Right renal pelvis (tissue), 4 donors: ENCODE measurements at places on chromosomes 2 and 18. TPM values are rescaled to one million over a fixed set of nuclear protein-coding genes. Genes with fewer than 3 reads are reported as not detected.

HOXD1 gene
- polyA plus RNA-seq: 13.2 TPM

DNA sequence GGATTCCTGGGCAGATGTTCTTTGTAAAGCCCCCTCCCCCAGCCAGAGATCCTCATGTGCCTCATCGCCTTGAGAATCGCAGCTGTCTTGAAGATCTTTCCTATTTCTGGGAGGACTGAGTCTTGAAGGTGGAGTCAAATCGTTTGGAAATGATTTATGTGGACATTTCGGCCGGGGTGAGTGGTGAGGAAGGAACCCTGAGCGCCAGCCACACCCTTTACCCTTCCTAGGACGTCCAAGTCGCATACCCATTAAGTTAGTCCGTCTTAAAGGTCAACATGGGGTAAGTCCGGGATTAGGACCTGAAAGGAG is 84.9 kb upstream of the ZCCHC2 start:
- DNase-seq: no peak

FAM228A gene
- polyA plus RNA-seq: 0.62 TPM

GRCh38 chr18:71405169-71405809 is 1116.4 kb downstream of the SOCS6 start:
- no peak for DNase-seq

- DNase-seq: no peak
Measured at GRCh38 chr2:62443886-62444285, 62.1 kb downstream of the TMEM17 start.

NRP2 gene
- polyA plus RNA-seq: 75.8 TPM

POTEJ gene
- polyA plus RNA-seq: 0.08 TPM

DNA sequence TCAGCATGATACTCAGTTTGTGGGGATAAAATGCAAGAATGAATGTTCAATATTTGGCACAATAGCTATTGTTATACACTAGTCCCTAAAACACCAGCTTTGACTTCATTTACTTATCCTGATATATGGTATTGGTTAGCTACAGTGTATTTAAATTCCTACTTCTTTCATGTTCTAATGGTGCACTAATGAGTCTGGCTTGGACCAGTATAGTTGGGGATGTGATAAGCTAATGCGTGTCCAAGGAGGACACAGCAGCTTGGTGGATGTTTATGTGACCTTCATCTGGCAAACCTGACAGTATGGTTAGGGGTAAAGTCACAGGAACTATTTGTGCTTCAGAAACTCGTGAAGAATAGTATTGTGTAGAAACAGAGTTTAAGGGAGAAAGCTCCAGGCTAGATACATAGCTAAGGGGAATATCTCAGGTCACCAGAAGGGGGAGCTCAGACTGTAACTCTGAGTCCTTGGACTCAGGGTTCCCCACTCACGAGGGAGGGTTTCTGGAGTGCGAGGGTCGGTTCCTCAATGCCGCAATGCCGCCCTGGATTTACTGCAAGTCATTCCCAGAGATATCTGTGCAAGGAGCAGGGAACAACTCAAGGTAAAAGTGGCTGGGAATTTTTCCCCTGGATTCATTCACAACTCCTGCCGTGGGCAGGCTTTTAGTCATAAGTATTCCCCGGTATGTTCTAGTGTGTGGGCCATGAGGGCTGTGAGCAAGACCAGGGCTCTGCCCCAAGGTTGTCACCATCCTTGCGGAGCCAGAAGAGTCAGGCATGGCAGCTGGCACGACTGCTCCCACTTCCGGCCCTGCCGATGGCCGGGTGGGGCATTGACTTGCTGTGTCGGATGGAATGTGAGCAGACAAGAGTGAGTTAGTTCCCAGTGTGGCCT is 14.5 kb downstream of the IL1R2 start:
- no peak for DNase-seq

INHA gene
- 1.6 TPM for polyA plus RNA-seq

DNA sequence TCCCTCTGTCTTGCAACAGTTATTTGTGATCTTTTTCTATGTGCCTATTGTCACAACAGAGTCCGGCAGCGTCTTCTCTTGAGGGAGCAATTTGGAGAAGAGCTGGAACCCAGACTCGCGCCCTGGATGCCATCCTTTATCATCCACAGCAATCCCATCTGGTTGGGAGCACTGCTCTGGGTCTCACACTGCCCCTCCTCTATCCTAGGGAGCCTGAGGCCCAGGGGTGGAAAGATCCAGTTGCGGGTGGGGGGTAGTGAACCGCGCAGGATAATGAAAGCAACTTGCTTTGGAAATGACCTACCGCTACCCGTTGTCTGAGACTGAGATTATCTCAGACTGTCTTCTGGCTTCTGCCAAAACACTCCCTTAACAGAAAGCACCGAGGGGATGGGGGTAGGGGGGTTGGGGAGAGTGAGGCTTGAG is 713 bp downstream of the WBP1 start:
- DNase-seq: no peak

CYBRD1 gene
- 47.2 TPM for polyA plus RNA-seq

- DNase-seq: no peak
Measured at GRCh38 chr2:28172114-28172898, 220.4 kb upstream of the FOSL2 start.

IL36B gene
- polyA plus RNA-seq: not detected

- no peak for DNase-seq
Measured at GRCh38 chr2:218023636-218024035, 20.8 kb upstream of the TNS1 start.

GRCh38 chr18:74499633-74500032 is 3.5 kb downstream of the CNDP2 start:
- DNase-seq: no peak

- no peak for DNase-seq
Measured at GRCh38 chr2:144211826-144212225, 308.1 kb downstream of the ZEB2 start.

- no peak for DNase-seq
Measured at GRCh38 chr2:190443778-190444481, 35.8 kb downstream of the MFSD6 start.

GRCh38 chr2:30512243-30512886 is 65.3 kb downstream of the LCLAT1 start:
- no peak for DNase-seq

GRCh38 chr2:64263315-64263714 is 119.1 kb upstream of the PELI1 start:
- no peak for DNase-seq

GRCh38 chr2:237345411-237345810 is 68.6 kb downstream of the COL6A3 start:
- DNase-seq: no peak

GRCh38 chr2:196655761-196656160 is 16.2 kb downstream of the CCDC150 start:
- DNase-seq: no peak

- DNase-seq: no peak
Measured at GRCh38 chr2:96547203-96547641, 10.7 kb downstream of the ARID5A start.

DNA sequence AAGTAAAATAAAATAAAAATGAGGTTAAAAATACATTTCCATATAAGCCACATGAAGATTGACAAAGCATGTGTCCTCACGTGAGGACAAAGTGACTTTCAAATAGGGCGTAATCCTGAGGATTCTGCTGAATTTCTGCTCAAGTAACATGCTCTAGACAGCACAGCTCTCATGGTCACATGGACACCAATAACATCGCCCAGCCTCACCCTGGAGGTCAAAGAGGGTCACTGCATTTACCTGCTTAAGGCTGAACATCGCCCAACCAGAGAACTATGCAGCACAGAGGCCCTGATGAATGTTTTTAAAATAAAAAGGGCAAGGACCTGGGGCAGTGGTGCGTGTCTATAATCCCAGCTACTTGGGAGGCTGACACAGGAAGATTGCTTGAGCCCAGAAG is 30.2 kb downstream of the TGFBRAP1 start:
- DNase-seq: no peak
